ENCODE measurements at places on chromosomes 7 and 10.

- no peak for DNase-seq
These were observed 141.7 kb upstream of the COL1A2 start for GRCh38 chr7:94252971-94253370.

- DNase-seq, result no peak
These were observed 669.5 kb upstream of the GHITM start for GRCh38 chr10:83469728-83470331.

DNA sequence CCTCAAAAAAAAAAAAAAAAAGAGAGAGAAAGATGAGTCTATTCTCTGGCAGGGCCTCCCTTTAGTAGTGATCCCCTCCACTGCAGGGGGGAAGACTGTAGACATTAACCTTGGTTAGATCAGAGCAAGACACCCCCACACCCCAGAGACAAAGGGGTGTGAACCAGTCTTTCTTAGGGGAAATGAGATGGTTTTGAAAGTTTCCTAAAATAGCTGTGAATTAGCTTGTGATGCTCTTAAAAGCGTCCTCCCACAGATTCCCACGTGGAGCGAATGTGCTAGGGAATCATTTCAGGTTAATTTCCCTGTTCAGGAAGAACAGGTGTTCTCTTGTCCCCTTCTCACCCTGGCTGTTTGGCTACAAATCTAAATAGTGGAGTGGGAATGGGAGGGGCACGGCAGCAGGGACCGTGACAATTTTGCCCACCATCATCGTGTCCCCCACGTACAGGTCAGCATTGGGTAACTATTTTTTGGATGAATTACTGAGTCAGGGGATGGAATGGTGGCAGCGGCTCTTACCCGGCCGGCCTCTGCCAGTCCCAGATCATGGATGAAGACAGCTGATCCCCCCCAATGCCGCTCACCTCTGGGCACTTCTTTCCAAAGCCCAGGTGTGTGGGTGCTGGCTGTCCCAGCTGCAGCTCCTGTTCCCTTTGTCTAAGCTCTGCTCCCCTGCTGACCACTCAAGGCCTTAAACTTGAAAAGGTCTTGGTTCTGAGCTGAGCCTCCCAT is 152.9 kb downstream of the CCDC3 start:
- no peak for DNase-seq

DNA sequence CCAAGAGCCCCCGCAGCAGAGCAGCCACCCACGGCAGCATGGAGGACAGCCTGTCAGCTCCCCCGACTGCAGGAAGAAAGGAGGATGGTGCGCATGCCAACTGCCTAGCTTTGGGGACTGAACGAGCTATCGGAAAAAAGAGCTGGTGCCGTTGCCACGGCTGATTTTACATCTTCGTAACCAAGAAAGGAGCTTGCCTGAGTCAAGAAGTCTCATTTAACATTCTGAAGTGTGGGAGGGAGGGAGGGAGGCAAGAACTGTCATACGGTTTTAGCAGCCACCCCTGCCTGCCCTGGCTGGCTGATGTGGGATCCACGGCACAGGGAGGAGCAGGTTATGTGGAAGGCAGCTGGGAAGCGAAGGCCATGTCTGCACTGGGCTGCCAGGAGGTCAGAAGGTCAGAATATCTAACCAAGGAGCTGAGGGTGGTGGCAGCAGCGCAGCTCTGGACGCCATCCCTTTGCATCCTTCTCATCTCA is 74.7 kb upstream of the CAMK2B start:
- no peak for DNase-seq

DNA sequence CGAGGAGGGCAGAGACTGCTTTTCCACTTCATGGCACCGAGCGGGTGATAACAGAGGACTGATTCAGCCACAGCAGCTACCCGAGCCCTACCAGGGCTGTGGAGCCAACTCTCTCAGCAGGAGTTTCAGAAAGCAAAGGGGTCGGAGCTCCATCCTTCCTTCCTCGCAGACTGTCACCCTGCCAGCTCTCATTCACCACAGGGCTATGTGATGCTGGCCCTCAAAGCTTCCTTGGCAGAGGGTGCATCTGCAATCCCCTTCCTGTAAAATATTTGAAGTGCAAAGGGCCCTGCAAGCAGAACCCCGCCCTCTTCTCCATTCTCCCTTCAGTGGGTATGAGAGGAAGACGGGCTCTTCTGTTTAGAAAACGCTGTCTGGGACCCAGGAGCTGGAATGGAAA is 105.3 kb upstream of the LYZL2 start:
- DNase-seq, result no peak

DNA sequence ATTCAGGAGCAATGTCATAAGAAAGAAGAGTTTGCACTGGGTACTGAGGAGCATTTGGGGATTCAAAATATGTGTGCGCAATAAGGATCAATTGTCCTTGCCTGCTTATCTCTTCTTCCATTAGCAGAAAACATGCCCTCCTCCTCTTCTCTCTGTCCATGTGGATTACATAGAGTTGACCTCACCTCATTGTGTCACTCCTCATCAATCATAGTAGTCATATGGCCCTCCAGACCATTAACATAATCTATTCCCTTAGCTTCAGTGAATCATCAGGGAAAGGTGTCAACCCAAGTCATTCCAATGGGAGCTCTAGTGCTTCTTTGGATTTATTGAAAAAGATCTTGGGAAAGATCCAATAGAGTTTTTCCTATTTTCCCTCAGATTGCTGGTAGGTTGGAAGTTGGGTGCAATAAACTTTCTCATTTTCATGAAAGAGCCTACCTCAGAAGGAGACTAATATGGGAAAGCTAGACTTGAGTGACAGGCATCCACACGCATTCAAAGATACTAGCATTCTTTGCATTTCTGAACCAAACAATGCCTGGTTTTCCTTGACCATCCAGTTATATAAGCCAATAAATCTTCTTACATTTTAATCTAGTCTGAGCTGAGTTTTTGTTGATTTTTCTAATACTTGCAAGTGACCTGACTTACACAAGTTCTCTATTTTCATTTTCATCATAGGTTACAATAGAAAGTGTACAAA is 71.5 kb upstream of the FAM13C start:
- no peak for DNase-seq

All from CD4-positive, alpha-beta T cell treated with Interleukin-15 for 1 hour (primary cell).